ENCODE measurements at places on chromosomes 5 and 9.

DNA sequence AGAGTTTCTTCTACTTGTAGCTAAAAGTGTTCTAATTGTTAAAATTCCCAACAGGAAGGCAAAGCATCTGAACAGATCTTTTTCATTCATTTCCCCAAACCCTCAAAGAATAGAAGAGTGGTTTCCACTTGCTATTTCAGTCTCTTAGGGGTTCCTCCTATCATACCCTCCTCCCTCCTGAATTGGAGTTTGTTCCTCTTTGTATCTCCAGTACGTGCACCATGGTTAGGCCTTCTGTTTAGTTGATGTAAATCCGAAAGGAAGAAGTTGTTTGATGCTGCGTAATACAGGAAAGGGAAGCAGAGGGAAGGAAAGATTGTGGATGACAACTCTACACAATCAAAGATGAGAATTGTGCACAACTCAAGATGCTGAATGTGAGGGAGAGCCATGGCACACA, 303.6 kb downstream of the PIK3R1 start:
- no peak for DNase-seq

DNA sequence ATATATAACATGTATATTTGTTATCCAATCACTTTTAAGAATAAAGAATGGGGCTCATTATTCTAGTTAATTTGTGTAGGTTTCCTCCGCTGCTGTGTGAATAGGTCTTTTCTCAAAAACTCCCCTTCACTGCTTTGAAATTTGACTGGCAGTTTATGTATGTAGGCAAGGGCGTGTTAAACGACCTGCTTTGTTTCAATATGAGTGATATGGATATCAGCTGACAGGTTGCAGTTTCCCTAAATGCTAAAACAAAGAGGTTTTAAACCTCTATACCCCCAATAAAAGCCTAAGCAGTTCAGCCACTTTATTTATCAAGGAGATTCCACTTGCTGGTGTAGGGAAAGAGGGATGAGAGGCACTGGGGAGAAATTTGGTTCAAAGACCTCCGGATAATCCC, 159.6 kb downstream of the TMEM167A start:
- DNase-seq, result no peak

GRCh38 chr5:132226516-132227234, 978 bp downstream of the P4HA2 start:
- no peak for DNase-seq

DNA sequence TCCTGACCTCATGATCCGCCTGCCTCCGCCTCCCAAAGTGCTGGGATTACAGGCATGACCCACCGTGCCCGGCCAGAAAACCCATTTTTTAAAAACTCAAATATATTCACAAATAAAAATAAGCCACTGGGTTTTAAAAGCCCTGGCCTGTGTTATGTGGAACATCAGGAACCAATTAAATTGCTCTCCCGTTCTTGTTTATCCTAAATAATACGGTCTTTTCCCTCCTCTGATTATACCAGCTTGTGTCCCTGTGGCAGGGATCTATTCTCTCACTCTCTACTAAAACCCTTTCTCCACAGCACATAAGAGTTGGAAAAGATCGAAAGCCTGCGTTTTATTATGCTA, 30.1 kb upstream of the LPAR1 start:
- no peak for DNase-seq

- DNase-seq, result no peak
Measured at GRCh38 chr9:118446943-118447639, 742.9 kb downstream of the TLR4 start.

DNA sequence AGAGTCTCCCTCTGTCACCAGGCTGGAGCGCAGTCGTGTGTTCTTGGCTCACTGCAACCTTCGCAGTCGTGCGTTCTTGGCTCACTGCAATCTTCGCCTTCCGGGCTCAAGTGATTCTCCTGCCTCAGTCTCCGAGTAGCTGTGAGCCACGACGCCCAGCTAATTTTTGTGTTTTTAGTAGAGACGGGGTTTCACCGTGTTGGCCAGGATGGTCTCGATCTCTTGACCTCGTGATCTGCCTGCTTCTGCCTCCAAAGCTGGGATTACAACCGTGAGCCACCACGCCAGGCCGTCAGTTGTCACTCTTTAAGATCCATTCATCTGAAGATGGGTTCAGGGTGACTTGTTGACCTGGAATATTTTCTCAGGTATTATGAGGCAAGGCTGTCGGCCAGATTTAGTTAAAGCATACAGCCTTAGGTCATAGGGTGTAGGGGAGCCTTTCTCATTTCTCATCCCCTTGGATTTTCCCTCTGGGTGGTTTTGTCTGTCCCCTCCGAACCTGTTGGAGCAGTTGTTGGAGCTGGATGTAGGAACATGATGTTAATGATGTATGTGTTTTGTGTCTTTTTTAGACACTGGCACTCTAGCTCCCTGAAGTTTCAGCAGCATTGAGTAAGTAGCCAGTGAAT, 1.6 kb downstream of the SLC22A5 start:
- DNase-seq, result no peak

DNA sequence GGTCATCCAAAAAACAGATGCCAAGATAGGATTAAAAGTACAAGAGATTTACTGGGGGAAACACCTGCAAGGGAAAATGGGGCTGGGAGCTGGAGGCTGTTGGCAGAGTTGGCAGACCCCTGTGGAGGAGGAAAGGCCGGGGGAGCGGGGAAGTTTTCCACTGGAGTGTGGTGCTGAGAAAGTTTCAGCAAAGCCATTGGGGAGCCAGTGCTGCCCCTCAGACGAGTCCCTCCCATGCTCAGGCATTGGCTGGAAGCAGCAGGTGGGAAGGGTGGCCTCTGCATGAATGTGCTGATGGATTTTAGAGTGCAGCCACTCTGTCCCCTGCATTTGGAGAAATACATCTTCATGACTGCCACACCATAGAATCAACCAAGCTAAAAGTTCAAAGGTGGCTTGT, 52.8 kb downstream of the TTC1 start:
- DNase-seq, result no peak

DNA sequence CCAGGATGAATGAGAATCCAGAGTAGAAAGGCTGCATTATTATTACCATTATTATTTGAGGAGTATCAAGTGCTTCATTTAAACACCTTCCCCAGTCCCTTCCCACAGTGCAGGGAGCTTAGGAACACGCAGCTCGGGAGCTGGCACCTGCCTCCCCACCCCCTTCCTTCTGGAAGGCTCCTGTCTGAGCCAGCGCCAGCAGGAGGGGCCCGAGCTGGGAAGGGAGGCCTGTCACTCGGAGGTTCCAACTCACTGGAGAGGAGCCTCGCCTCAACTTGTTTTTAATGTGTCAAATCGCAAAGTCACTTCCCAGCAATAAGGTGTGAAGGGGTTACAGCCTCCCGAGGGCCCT, 156.4 kb upstream of the IRX4 start:
- DNase-seq, result no peak

- DNase-seq, result no peak
Measured at GRCh38 chr9:84937180-84937579, 267.7 kb downstream of the NTRK2 start.

DNA sequence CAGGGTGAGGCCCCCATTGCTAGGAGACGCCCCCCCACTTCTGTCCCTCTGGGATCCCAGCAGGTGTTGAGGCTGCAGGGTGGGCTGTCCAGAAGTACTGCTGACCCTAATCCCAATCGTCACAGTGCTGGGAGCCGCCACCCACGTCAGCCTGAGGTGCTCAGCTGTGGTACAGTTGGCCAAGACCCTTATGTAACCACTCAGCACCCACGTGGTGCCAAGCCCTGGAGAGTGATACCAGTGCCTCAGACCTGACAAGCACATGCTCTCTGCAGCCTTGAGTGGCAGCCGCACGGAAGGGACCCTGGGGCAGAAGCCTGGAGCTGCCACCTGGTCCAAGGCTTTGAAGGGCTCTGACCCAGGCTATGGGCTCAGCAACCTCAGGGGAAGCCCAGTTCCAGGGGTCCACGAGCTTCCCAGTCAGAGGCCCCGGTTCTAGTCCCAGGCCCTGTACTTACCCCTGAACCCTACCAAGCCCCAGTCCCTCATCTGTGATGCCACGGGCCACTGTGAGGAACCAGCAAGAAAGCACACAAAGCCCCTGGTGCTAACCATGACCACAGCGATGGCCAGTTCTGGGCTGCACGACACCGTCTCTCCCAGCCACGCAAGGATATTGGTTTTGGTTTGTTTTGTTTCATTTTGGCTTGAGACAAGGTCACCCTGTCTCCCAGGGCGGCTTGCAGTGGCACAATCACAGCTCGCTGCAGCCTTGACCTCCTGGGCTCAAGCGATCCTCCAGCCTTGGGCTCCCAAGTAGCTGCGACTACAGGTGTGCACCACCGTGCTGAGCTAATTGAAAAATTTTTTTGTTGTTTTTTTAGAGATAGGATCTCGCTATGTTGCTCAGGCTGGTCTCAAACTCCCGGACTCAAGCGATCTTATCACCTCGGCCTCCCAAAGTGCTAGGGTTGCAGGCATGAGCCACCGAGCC, 50.7 kb downstream of the DBH start:
- no peak for DNase-seq

- no peak for DNase-seq
Measured at GRCh38 chr9:76359365-76359764, 34.9 kb downstream of the RFK start.

- DNase-seq, result no peak
Measured at GRCh38 chr9:94720846-94721549, 5.5 kb upstream of the AOPEP start.

- no peak for DNase-seq
Measured at GRCh38 chr5:97163360-97163764, 19.7 kb downstream of the RIOK2 start.

DNA sequence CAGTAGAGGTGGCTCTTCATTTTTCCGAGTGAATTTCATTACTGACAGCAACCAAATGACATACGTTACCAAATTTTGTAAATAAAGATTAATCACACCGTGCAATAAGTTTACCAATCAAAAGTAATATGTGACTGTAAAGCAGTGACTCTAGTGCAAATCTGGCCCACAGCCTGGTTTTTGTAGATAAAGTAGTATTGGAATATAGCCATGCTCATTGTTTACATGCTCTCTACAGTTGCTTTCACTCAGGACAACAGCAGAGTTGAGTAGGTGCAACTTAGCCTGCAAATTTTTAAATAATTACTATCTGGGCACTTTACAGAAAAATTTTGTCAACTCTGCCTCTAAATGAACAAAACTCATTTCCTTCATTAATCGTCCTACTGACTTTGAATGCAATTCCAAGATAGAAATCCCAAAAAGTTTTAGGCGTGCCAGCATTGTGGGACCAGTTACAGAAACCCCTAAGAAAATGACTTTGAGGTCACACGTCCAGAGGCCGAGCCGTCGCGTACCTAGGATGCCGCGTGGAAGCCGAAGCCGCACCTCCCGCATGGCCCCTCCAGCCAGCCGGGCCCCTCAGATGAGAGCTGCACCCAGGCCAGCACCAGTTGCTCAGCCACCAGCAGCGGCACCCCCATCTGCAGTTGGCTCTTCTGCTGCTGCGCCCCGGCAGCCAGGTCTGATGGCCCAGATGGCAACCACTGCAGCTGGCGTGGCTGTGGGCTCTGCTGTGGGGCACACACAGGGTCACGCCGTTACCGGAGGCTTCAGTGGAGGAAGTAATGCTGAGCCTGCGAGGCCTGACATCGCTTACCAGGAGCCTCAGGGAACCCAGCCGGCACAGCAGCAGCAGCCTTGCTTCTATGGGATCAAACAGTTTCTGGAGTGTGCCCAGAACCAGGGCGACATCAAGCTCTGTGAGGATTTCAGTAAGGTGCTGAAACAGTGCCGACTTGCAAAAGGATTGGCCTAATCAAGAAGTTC, 180.7 kb upstream of the TLE4 start:
- DNase-seq, result no peak

GRCh38 chr5:2213121-2213730, 330.5 kb upstream of the IRX4 start:
- DNase-seq, result no peak

- no peak for DNase-seq
Measured at GRCh38 chr5:36875790-36876298, 725 bp upstream of the NIPBL start.

- DNase-seq, result no peak
Measured at GRCh38 chr9:75190762-75191161, 102.4 kb downstream of the OSTF1 start.

DNA sequence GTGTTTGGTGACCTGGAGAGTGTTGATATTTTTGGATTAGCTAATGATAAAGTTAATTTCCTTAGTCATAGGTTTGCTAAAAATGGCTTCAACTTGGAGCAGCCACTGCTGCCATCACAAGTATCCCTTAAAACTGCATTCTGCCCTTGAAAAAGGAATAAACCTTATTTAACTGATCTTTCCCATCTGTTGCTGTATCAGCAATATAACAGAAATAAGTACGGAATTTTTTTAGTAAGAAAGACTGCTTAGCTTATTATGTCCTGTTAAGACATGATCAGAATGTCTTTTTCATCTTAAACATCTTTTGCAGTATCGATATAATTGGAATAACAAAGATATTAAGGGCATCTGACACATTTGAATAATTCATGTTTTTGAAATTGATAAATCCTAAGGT, 75.7 kb downstream of the LNPEP start:
- no peak for DNase-seq

DNA sequence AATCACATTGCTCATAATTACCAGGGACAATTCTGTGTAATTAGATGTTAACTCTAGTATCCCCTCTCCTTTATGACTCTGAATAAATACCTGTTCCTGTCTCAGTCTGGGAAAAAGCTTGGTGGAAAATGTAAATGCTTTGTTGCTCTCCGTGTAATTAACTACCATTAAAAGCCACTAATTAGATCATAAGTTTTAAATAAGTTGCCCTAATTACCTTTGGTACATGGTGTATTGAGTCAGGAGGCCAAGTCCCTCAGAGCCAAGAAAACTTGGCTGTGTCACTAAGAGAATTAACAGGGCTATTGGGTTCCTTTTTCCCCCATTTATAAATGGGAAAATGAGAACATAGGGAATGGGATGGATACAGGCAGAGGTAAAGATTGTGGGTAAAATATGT, 617.6 kb downstream of the TLR4 start:
- DNase-seq, result no peak

GRCh38 chr5:99702565-99702964, 773.8 kb upstream of the CHD1 start:
- DNase-seq, result no peak

GRCh38 chr5:55236800-55237199, 3.4 kb upstream of the CCNO start:
- DNase-seq, result no peak

- DNase-seq, result no peak
Measured at GRCh38 chr5:2750758-2751464, 566 bp downstream of the IRX2 start.

GRCh38 chr5:95780597-95780996, 41.9 kb downstream of the GLRX start:
- no peak for DNase-seq

GRCh38 chr9:27347889-27348288, 50.9 kb upstream of the EQTN start:
- DNase-seq, result no peak

GRCh38 chr5:98755406-98755805, 18.1 kb upstream of the RGMB start:
- DNase-seq, result no peak

- no peak for DNase-seq
Measured at GRCh38 chr9:115192835-115193525, 75.0 kb upstream of the TNC start.
